ENCODE measurements at places on chromosomes 11 and 22.

- DNase-seq: no peak
Measured at GRCh38 chr11:17472467-17472866, 4.2 kb downstream of the ABCC8 start.

DNA sequence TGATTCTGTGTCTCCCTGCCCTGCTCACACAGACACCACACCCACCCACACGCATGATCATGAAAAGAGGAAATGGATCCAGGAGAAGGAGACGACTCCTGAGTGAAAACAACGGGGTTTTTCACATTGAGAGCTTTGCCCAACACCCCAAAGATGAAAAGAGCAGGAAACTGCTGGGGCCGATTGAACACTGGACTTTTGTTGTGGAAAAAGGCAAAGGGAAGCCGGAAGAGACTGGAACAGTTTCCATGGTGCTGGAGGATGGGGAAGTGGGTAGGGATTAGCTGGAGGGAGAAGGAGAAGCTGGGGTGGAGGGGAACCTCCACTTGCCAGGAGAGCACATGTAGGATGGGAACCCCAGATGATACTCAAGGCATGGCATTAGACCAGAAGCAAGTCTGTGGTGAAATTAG is 5.2 kb upstream of the SLC43A3 start:
- DNase-seq: peak; percentile 21

DNA sequence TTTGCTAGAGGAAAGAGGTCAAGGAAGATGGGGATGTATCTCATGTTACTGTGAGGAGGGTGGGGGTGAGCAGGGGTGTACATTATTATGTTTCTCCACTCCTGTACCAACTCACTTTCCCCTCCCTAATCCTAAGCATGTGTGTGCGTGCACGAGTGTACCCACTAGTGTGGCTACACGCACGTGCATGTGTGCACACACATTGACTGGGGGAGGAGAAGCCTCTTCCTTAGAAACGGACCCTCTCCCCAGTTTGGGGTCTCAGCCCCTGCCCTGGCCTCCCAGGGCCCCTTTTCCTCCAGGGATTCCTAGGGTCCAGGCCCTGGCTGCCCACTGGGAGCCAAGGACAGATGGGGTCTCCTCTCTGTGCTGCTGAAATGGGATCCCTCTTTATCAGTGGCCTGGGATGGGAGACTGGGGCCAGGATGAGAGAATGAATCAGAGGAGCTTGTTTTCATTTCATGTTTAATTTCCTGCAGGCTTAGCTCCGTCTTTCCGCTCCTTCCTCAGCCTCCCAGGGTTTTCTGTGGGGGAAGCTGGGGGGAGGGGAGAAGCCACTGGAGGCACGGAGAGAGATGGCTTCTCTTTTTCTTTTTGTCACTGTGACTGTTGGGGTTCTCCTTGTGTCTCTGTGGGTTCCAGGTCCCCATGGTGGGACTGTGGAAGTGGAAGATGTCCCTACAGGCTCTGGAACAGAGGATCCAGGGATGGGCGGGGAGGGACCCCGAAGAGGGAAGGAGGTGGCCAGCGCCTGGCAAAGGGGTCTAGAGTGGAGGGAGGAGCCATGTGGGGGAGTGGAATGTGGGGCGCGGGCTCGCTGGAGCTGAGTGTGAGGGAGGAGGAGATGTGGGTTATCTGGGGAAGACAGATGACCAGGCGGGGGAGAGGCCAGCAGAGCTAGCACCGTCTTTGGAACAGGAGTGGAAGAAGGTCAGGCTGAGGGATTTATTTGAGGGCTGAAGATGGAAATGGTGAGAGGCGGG is 40.3 kb downstream of the ALX4 start:
- no peak for DNase-seq

GRCh38 chr11:108985945-108986279 is 321.0 kb downstream of the DDX10 start:
- no peak for DNase-seq

DNA sequence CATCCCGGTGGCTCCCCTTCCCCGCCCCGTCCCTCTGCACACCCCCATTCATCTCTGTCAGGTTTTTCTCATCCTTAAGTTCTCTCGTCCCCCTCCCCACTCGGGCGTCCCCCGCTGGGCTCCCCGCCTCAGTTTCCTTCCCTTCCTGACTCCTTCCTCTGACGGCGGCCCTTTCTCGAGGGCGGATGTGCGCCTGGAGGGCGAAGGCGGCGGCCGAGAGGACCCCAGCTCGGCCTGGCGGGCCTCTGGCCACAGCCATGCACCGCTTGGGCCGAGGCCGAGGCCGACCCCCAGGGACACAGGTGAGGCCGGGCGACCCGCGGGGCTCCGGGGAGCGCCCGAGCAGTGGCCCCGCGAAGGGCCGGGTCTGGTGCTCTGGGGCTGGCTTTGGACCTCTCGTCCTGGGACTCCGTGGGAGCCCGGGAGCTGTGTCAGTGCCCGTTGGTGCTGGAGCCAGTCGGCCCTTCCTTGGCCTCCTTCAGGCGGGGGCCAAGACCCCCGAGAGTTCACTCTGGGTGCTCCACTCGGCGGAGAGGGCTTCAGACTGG is 2.9 kb downstream of the PHLDB1 start:
- DNase-seq: no peak

DNA sequence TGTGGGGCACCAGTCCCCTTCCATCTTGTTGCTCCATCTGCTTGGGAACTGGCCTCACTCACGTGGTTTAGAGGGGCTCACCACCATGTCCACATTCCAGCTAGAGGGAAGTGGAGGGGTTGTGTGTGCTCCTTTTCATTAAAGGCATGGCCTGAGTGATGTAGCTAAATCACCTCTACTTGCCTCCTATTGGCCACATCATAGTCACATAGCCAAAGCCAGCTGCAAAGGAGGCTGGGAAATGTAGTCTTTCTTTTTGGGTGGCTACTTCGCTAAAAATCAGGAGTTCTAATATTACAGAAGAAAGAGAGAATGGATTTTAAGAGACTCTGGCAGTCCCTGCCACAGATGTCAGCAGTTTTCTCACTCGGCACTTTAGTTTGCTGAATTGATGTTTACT is 63.0 kb upstream of the ALX4 start:
- DNase-seq: no peak

DNA sequence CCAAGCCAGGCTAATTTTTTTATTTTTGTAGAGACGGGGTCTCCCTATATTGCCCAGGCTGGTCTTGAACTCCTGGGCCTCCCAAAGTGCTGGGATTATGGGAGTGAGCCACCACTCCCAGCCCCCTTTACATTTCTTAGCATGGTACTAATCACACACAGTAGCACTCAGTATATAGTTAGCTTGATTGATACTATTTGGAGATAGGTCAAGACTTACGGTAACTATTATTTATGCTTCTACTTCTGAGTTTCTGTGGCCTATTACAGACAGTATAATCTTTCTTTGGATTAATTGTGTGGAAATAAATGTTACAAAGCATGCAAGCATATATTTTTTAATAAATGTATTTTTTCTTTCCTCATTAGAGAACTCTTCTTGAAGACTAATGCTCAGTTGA is 192.2 kb downstream of the UVRAG start:
- DNase-seq: no peak

GRCh38 chr22:47748271-47748670 is 985.8 kb downstream of the TBC1D22A start:
- DNase-seq: no peak

GRCh38 chr11:28924004-28924403 is 815.8 kb downstream of the METTL15 start:
- no peak for DNase-seq

GRCh38 chr11:16863389-16863788 is 124.9 kb downstream of the C11orf58 start:
- DNase-seq: no peak

DNA sequence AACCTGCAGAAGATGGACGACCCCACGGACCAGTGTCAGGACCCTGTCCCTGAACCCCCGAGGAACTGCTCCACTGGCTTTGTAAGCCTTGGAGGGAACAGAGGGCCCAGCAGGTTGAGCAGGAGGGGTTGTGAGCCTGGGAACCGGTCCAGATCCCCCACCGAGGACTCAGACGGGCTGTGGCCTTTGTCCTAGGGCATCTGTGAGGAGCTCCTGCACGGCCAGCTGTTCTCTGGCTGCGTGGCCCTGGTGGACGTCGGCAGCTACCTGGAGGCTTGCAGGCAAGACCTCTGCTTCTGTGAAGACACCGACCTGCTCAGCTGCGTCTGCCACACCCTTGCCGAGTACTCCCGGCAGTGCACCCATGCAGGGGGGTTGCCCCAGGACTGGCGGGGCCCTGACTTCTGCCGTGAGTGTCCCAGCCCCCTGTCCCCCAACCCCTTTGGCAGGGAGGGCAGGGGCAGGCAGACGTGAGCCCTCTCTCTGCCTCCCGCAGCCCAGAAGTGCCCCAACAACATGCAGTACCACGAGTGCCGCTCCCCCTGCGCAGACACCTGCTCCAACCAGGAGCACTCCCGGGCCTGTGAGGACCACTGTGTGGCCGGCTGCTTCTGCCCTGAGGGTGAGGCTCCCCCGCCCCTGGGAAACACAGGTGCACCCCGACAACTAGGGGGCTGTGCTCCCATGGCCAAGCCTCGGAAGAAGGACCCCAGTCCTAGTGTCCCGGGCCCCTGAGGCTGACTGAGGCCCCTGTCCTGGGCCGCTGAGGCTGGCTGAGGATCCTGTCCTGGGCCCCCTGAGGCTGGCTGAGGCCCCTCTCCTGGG is 6.4 kb downstream of the MUC5AC start:
- no peak for DNase-seq

DNA sequence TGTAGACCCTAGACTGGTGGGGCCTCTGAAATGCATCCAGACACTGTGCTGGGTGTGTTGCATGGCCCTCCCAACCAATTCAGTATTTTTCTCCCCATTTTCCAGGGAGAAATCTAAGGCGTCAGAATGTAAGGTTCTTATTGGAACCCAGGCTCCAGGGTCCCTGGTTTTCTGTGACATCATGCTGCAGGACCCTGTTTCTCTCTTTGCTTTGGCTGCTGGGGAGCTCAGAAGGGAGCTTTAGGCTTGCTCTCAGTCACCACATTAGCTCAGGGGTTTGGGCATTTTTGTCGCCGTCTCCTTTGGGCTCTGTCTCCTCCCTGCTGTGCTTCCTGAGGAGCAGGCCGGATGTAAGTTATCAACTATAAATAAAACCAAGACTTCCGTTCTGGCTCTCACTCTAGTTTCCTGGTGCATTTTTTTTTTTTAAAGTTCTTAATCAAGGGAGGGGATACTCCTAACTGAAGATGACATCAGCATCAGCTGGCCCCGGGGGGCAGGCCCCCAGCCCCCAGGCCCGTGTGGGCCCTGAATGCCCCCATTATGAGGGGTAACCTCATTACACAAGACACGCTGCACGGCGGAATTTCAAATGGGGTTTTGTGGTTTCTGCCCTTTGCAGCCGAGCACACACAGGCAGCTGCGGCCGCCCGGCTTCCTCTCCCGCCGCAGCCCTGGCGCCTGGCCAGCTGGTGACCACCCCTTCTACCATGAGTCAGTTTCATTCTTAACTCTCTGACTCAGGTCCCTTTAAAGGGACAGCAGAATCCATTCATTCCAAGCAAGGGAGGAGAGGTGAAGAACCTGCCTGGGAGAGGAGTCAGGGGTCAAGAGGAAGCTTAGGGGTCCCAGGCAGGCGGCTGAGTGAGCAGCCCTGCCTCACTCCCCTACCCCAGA is 3.2 kb downstream of the MYEOV start:
- peak; percentile 87 for DNase-seq

DNA sequence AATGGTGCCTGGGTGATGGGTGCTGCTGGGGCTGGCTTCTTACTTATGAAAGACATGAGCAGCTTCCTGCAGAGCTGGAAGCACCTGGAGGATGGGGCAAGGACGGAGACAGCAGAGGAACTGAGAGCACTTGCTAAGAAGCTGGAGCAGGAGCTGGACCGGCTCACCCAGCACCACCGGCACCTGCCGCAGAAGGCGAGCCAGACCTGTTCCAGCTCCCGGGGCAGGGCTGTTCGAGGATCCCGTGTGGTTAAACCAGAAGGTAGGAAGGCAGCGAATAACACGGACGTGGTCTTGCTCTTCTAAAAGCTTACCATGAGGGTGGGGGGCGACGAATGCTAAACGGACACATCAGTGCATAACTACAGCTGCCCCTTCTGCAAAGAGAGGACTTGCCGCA is 9.3 kb downstream of the APOL5 start:
- DNase-seq: no peak

GRCh38 chr11:30454111-30454510 is 131.2 kb downstream of the ARL14EP start:
- DNase-seq: no peak

GRCh38 chr11:19604679-19605375 is 107.8 kb upstream of the NAV2 start:
- no peak for DNase-seq

DNA sequence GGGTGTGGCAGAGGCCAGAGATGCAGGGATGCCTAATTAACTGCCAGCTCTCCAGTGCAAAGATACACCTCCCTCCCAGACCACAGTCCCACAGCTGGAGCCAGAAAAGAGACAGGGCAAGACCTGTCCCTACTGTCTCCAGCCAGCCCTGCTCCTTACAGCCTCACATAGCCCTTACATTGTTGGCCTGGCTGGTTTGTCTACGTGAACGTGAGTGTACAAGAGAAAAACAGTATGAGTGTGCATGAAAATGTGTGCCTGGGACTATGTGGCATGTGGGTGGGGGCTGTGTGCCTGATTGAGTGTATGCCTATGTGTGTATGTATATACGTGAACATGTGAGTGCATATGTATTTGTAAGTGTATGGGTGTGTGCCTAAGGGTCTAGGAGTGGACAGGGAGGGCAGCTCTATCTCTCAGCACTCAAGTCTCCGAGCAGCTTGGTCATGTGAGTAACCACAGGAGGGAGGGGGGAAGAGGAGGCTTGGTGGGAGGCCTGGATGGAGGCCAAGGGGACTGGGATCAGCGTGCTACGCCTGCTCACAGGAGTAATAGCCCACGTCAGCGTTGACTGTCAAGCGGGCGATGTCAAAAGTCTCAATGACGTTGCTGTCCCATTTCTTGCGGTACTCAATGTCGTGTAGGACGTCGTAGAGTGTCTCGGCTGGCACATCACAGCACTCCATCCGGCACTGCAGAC is 6.6 kb upstream of the ARAP1 start:
- no peak for DNase-seq

GRCh38 chr11:80097146-80097545 is 656.3 kb upstream of the TENM4 start:
- no peak for DNase-seq

DNA sequence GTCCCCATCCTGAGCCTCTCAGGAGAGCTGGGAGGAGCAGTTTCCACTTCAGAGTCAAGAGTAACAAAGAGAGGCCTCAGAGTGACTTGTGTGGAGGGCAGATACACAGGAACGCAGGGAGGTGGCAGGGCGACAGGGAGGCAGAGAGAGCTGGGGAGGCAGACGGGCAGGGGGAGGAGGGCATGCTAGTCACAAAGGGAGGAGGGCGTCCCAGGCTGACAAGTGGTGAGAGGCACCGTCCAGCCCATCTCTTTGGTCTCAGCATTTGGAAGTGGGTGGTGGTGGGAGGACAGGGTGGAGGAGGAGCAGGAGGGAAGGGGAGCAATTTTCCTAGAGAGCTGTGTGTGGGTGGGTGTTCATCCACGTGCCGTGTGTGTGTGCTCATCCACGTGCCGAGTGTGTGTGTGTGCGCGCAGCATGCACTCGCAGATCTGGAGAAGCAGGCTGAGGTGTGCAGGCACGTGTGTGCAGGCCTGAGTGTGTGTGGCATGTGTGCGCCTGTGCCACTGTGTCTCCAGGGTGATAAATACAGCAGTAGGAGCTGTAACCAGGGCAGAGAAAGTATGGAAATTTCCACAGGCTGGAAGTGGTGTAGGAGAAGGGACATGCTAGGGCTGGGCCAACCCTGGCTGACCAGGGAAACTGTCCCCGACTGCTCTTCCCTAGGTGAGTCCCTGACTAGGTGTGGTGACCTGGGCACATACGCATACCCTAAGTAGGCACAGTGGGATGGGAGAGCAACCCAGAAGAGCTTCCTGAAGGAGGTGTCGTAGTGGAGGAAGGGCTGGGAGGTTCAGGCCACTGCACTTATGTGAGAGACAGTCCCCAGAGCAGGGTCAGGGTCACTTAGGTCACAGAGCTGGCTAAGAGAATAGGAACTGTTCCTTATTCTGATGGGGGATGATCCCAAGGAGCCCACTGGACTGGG is 7.3 kb upstream of the PDE2A start:
- no peak for DNase-seq
